ENCODE measurements at places on chromosomes 2 and 18.

GRCh38 chr2:53994818-53995808 is 24.3 kb upstream of the PSME4 start:
- DNase-seq, result no peak

- DNase-seq, result no peak
These were observed 1.6 kb downstream of the MOCOS start for GRCh38 chr18:36188916-36189315.

GRCh38 chr2:86482034-86482433 is 40.9 kb downstream of the KDM3A start:
- peak; percentile 14 for DNase-seq

- DNase-seq, result no peak
These were observed 57.8 kb upstream of the CTAGE1 start for GRCh38 chr18:22475426-22476100.

DNA sequence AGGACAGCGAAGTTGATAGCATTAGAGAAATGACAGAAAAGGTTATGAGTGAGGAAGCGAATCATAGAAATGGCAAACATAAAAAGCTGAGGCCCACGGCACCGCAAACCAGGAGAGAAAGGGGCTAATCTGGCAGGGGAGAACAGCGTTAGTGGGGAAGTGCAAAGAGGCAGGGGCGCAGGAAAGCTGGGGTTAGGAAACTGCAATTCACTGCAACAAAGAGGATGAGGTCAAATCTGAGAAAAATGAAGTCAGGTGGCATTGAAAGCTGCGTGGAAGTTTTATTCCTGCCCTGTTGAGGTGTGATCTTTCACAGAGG is 653 bp upstream of the ABI2 start:
- DNase-seq, result no peak

GRCh38 chr18:68843473-68844089 is 45.7 kb downstream of the CCDC102B start:
- DNase-seq, result no peak

GRCh38 chr2:233455006-233455405 is 100.7 kb downstream of the DGKD start:
- DNase-seq, result no peak

DNA sequence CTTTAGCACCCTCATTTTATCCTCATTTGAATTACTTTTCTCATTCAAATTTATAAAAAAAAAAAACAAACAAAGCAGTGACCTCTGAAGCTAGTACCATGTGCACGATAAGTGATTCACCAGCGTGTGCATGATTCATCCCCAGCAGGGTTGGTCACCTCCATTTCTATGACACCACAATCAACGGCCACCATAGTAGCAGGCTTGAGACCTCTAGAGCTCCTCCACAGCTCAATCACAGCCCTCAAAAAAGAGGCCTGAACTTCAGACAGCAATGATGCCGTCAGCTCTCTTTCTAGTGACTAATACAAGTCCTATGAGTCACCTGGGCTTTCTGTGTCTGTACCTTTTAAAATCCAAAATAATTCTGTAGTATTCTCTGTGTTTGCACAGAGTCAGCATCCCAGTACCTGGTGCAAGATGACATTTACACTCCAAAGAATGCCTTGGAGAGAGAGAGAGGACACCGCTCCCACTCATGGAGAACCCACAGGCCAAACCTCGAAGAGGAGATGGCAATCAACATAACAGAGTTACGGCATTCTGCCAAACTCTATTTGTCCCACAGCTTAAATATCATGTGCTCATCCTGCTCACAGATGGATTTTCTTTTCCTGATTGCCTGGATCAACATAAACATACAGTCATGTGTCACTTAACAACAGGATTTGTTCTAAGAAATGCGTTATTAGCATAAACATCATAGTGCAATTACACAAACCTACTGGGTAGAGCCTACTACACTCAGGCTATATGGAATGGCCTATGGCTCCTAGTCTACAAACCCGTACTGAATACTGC is 58.7 kb downstream of the L3MBTL4 start:
- peak; percentile 58 for DNase-seq

DNA sequence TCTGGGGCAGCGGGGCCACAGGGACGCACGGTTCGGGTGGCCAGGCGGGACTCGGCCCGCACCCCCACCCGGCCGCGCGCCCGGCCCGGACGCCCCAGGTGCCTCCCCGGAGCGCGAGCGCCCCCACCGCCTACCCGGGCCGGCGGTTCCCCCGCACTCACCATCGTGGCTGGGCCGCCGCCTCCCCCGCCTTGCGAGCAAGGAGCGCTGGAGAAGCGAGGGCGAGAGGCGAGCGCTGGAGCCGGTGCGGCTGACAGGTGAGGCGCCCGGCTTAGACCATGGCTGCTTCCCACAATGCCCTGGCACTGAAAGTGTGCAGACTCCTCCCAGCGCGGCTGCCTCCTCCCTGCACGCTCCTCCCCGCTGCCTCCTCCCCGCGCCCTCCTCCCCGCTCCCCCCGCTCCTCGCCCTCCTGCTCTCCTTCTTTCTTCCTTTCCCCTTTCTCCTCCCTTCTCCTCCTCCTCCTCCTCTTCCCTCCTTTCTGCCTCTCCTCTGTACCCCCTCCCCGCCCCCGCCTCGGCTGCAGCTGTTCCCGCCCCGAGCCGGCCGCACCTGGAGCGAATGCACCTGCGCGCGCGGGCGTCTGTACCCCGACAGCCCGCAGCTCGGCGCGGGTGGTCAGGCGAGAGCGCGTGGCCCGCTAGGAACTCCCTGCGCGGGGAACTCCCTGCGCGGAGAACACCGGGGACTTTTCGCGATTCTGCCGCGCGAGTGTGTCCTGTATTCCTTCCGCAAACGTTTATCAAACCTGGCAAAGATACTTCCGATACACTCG is at the start of gene AP1S3:
AP1S3 (minus strand) TSS at position 296 of the 775 bp plus-strand sequence; CDS start at position 164, 132 bp downstream.
- DNase-seq, result peak; percentile 71

DNA sequence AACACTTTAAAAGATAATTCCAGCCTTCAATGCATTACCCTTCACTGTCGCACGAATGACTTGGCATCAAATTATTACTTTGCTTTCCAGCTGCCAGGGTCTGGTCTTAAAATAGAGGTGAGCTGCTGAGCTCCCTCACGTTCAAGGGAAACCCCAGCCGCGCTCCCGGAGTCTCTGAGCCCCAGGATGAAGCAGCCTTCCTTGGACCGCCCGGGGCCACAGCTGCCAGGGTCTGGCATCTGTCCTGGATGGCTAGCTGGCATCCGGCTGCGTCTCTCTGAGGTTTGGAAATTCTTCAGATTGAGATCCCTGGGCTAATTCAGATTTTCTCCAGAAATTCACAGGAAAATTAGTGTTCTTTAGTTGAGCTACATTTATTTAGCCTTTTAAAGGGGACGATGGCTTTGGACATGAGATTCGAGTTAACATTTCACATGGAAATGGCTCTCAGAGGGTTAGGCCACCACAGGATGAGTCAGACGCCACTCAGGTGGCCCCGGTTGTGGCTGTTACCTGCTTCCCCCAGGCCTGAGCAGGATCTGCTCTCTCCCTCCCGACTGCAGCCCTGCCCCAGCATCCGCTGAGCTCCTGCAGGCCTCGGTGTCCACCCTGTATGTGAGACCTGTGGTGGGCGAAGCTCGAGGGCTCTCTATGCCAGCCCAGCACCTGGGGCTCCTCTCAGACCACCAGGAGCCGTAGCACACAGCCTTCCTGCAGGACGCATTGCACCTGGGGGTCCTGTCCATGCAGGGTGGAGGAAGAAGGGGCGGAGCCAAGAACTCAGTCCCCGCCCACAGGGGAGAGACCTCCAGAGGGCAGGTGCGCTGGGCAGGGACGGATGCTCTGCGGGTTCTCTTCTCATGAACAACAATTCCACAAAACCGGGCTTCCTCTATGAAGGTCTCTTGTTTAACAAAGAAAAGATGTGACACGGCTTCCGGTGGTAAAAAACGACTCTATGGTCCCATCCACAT is 255.5 kb downstream of the TWIST2 start:
- DNase-seq, result no peak

DNA sequence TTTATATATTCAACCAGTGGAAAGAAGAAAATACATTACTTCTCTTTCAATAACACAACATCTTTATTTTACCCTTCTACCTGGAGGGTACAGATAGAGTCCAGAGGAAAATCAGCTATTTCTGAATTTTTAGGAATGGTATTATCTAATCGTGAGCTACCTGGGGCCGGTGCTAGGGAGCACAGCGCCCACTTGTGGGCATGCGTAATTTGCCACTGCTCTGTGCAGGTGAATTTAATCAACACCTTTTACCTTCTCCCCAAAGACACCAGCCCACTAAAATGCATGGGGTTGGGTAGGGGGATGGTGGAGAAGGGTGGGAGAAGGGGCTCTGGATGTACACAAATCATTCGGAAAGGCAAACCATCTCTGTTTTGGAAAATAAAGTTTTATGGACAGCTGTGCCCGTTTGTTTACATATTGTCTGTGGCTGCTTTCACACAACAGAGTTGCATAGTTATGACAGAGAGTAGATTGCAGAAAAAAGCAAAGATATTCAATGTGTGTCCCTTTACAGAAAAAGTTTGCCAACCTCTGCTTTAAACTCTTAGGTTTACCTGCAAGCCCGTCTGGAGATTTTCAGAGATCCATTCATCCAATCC is 51.5 kb upstream of the DCC start:
- DNase-seq, result no peak

DNA sequence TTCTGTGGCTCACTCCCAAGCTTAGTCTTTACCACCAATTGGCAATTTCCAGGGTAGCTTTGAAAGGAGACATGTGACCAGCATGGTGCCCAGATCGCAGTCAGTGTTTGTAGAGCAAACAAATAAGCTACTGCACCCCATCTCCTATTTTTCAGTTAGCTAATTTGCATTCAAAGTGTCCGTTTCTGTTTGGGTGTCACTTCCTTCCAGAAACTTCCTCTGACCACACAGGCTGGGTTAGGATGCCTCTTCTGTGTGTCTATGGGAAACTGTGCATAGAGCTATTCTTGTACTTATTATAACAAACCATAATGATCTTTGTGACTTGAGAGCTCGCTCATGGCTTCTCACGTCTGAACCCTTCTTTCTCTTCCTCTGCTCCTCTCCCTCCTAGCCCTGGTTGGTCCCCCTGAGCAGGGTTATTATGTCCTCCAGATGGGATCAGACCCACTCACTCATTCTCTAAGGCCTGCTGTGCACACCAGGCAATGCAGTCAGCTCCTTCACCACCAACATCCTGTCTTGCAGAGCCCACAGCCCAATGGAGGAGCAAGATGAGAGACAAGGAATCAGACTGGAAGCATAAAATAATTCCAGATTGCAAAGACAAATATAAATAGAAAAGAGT is 101.2 kb upstream of the ALK start:
- DNase-seq, result no peak

DNA sequence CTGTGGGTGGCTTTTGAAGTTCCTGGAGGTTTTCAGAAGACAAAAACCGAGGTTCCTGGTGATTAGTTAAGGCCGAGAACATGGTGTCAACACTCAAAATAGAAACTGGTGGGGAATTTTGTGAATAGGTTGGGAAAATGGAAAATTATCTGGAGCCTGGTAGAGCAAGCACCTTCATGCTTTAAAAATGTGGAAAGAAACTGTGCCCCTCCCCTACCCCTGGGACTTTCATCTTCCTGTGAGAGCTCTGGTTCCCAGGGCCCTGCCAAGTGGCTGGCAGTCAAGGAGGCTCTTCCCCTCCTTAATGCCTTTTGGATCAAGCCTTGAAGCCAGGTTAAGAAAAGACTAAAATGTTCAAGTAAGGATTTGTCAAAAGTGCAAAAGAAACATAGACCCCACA is 1.9 kb upstream of the CRACDL start:
- no peak for DNase-seq

GRCh38 chr2:10159581-10160131 is 37.1 kb downstream of the RRM2 start:
- DNase-seq, result no peak

GRCh38 chr2:145284551-145284950 is 764.6 kb upstream of the ZEB2 start:
- DNase-seq, result no peak

GRCh38 chr18:45775241-45775676 is 50.2 kb upstream of the SIGLEC15 start:
- DNase-seq, result no peak

DNA sequence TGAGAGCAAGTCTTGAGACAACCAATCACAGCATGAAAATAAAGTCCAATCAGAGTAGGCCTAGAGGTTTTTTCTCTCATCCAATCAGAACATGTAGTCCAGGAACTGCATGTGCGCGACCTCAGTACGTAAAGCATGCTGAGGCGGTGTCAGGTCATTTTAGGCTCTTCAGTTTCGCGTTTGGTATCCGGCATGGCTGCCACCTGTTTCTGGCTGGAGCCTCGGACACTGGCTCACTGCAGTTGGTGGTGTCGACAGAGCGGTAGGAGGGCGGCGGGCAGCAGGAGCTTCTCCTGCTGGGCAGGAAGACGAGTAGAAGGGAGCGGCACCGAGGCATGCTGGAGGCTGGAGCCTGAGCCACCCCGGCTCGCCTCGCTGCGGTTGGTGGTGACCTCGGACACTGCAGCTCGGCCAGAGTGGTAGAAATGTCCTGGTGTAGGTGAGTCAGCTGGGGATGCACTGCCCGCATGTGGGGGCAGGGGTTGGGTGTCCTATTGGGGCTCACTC is 15.8 kb downstream of the CCDC74A start:
- no peak for DNase-seq

GRCh38 chr18:24114924-24115549 is 23.8 kb upstream of the CABYR start:
- DNase-seq, result no peak

- no peak for DNase-seq
These were observed 61.4 kb downstream of the SETBP1 start for GRCh38 chr18:44742126-44742525.

DNA sequence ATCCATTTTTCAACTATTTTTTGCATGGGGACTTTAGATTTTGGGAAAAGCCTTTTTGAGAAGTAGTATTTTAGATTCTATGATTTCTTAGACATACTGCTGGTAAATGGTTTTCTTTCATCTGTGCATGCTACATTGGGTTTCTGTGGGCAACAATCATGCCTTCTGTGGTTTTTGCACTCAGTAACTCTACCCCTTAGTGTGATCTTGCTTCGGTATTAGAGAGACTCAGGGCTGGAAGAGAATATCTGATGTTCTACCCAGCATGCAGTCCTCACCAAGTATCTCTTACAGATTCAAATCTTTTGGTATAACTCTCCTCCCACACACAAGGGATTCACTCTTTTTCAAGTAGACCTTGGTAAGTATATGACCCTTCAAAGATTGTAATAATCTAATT is 183.0 kb downstream of the PMAIP1 start:
- DNase-seq, result no peak

DNA sequence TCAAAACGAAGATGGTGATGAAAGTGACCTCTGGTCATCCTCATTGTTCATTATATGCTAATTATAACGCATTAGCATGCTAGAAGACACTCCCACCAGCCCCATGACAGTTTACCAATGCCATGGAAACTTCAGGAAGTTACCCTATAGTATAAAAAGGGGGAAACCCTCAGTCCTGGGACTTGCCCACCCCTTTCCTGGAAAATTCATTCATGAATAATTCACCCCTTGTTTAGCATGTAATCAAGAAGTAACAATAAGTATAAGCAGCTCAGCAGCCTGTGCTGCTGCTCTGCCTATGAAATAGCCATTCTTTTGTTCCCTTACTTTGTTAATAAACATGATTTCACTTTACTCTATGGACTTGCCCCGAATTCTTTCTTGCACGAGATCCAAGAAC is 70.5 kb upstream of the CHAC2 start:
- DNase-seq, result no peak

- DNase-seq, result no peak
These were observed 14.8 kb upstream of the LGALSL start for GRCh38 chr2:64439194-64439593.

- DNase-seq, result no peak
These were observed 47.6 kb downstream of the RNF152 start for GRCh38 chr18:61845197-61845596.

GRCh38 chr2:66696374-66696773 is 261.4 kb downstream of the MEIS1 start:
- DNase-seq, result no peak

GRCh38 chr2:130154773-130155765 is 10.2 kb upstream of the CCDC74B start:
- no peak for DNase-seq

All from foreskin keratinocyte (primary cell).